ENCODE measurements at places on chromosomes 16 and 17.

DNA sequence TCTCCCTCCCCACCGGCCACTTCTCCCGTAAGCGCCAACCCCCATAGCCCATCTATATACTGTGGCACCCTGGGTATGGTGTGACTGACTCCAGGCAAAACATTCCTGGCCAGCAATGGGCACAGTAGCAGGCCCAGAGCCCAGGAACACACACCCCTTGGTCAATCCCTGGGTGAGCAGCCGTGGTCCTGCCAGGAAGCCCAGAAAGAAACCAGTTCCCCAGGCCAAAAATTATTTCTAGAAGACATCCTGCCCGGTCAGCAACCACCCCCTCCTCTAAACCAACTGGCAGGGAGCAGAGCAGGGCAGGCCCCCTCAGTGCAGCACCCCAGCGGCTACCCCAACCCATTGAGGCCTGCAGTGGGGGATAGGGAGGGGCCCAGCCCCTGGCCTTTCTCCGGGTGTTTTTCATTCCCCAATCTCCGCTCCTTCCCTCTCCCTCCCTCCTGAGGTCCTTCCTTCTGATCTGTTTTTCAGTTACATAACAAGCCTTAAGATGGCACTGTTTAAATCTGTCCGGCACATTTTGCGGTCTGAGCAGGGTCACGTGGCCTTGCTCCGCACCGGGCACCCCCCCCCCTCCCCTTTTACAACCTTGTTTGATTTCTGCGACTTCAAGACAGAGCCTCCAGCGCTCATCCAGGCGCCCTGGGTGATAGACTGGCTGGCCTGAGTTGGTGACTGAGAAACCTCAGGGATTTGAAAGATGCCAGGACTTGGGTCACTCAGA, 2.0 kb downstream of the NPTX1 start:
- no peak for DNase-seq

GRCh38 chr17:78532311-78532710, 44.9 kb downstream of the DNAH17 start:
- no peak for DNase-seq

GRCh38 chr17:71395901-71396300, 724.9 kb upstream of the SOX9 start:
- DNase-seq = no peak

DNA sequence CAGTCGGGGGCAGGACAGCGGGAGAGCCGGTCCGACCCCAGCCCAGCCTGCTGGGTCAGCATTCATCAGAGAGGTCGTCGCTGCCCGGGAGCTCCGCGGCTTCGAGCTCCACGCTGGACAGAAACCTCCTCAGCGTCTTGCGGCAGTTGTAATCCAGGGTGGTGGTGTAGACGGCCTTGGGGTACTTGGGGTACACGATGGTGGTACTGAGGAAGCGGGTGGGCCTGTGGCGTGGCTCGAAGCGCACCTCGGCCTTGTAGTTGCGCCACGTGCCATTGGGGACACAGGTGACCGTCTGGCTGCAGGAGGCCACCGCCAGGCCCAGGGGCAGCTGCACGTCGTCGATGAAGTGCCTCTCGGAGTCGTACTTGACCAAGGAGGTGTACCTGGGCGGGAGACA, 90.5 kb upstream of the RPH3AL start:
- DNase-seq = no peak

DNA sequence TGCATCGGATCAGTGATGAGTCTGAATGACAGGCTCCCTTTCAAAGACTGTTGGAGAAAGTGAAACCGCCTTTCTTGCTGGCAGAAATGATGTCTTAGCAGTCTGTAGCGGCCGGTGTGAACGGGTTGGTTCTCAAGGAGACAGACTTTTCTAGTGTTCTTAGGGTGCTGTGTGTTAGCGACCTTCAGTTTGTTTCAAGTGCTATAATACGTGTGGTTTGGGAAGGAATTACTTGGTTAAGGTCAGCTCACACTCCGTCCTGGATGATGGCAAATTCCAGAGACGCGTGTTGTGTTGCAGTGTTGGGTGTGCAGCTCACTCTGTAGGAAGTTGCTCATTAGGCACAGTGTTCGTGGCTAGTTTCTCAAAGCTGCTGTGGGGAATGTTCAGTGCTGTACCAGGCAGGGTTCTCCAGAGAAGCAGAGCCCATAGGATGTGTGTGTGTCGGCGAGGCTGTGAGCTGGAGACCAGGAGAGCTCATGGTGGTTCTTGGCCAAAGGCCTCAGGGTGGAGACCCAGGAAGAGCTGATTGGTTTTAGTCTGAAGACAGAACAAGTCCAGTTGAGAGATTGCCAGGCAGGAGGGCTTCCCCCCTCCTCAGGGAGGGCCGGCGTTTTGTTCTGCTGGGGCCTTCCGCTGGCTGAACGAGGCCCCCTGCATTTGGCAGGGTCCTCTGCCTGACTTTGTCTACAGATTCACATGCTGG, 37.6 kb downstream of the ZNF750 start:
- DNase-seq = no peak

DNA sequence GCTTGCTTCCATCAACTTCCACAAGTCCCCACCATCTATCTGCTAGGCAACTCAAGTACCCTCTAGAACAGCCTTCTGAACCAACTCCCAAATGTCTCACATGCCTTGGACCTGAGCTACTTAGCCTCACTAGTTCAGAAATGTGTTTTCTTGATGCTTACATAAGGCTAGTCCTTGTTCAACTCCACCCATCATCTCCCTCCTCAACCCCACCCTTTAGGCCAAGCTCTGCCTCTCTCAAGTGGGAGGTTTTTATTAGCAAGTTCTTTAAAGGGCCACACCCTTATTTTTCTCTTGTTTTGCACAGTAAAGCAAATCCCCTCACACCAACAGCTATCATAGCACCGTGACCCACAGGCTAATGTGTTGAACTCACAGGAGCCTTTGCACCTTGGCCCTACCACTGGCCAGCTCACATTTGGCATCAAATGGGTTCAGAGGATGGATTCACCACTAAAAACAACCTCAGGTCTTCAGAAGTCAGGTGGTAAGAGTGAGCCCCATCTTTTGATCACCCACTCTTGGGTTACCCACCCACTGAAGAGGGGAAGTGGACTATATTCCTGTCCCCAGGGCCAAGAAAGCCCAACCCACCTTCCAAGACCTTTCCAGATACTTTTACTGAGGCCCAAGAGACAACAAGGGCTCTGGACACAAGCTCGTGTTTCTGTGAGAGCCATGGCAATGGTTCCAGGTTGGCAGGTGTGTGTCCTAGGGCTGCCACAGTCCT, 12.2 kb downstream of the PIK3R5 start:
- no peak for DNase-seq

DNA sequence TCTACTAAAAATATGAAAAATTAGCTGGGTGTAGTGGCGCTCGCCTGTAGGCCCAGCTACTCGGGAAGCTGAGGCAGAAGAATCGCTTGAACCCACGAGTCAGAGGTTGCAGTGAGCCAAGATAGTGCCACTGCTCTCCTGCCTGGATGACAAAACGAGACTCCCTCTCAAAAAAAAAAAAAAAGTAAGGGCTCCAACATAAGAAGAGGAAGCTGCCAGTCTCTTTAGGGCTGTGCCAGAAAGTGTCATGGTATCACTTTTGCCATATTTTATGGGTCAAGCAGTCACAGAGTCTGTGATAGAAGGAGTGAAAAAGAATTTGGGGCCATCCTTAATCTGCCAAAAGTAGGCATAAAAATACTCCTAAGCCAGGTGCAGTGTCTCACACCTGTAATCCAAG, 1.4 kb upstream of the PIPOX start:
- no peak for DNase-seq

GRCh38 chr16:4288148-4288921, 15.5 kb upstream of the TFAP4 start:
- peak; percentile 82 for DNase-seq

DNA sequence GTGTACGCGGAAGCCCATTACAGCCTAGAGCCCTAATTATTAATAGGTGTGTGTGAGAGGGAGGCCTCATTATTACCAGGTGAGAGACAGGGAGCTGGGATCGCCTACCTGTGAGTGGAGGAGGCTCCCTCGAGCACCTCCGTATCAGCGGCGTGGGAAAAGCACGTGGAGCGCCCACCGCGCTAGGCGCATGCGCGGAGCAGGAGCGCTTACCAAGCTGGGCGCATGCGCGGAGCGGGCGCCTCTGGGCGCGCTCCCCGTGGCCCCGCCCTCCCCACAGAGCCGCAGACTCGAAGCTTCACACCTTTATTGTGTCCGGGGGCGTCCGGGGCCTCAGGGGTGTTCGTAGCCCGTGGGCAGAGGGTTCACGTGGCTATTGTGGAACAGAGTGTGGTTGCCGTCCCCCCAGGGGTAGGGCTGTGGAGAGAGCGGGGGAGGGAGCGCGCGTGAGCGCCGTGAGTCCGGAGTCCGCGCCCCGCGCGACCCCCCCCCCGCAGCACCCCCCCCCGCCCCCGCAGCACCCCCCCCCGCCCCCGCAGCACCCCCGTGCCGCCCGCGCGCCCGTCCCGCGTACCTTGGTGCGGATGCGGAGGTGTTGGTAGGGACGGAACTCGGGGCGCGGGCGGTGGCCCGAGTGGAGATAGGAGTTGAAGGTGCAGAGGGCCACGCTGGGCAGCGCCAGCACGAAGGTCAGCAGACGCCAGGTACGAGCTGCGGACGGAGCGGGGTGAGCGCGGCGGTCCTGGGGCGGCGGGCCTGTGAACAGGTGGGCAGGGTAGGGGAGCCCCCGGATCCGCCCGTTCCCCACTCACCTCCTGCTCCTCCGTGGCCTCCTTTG, 500 bp downstream of the COX6A2 start:
- peak; percentile 68 for DNase-seq

DNA sequence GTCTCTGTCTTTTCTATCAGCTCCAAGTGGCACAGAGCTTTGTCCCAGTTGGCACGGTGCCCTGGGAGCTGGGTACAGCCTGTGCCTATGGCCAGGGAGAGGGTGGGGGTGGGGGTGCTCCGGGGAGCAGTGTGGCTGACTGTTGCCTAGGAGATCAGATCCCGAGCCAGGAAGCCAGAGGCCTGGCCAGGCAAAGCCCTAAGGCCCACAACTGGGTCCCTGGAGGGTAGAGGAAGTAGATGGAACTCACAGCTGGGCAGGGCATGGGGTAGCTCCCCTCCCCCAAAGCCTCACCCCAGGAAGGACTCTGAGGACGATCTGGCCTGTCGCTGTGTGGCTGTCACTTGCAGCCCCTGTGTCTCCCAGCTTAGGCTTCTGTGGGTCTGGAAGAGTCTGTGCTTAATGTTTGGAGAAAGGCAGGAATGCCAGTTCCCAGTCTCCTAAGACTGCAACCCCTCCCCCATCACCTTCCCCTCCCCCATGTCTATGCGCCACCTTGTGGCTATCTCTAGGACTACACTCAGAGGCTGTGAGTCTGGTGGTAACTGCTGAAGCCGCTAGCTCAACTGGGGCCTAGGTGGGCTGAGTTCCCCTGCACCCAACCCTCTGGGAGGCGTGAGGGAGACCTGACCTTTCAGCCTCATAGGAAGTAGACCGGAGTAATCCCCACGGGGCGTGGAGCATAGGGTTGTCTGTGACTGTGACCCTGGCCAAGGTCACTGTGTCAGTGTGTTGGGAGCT, 12.6 kb downstream of the THRA start:
- DNase-seq = peak; percentile 69

DNA sequence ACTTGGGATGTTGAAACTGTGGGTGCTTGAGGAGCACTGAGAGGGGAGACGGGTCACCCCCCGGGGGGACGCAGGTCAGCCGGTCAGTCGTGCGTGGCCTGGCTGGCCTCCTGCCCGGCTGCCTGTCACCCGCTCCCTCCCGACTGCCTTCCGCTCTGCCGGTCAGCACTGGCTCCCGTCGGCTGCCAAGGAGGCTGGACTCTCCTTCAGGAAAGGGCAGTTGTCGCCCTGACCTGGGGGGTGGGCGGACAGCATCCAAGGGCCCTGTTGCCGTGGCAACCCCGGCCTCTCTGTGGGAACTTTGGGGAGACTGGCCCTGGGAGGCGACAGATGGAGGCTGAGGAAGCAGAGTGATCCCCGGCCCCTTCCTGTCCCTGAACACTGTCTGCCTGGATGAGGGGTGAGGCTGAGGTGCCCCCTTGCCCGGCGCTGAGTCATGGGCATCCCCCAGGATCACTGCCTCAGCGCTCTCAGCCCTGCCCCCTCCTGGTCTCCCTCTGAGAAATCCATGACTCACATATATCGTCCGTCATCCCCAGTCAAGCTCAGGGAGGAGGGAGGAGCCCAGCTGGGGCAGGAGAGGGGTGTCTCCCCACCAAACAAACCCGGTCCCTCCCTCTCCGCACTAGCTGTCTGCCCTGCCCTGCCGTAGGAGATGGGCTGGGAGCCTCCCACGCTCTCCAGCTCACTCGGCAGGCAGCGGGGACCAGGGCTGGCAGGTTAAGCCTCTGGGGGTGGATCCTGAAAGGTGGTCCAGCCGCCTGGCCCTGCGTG, at the start of gene ADGRG1:
Gene ADGRG1 (plus strand): TSS at position 623 of the 774 bp plus-strand sequence. CDS start 21,658 bp downstream, outside the sequence.
- DNase-seq = peak; percentile 32

GRCh38 chr17:79841369-79842135, 2.3 kb upstream of the CBX4 start:
- DNase-seq = no peak

GRCh38 chr17:78568494-78569115, 8.6 kb downstream of the DNAH17 start:
- no peak for DNase-seq

- DNase-seq = no peak
Observed at GRCh38 chr16:48609652-48610029, 339 bp downstream of the N4BP1 start.

- no peak for DNase-seq
Observed at GRCh38 chr17:49723423-49723822, 15.7 kb upstream of the SLC35B1 start.

- DNase-seq = no peak
Observed at GRCh38 chr17:65074778-65075250, 18.3 kb upstream of the GNA13 start.

DNA sequence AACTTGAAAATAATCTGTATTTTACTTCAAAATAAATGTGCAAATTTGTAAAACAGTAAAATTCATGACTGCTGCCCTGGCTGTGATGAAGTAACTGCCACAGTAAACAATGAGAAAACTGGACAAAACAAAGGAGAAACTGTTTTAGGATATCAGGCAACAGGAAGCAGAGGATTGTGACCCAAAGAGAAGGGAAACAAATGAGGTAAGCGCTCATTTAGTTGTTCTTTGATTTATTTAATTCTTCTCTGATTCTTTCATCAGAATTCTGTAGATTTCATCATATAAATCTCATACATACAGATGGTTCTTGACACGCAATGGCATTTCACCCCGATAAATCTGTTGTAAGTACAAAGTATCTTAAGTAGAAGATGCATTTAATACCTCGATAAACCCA, 198.1 kb upstream of the AXIN2 start:
- DNase-seq = no peak

DNA sequence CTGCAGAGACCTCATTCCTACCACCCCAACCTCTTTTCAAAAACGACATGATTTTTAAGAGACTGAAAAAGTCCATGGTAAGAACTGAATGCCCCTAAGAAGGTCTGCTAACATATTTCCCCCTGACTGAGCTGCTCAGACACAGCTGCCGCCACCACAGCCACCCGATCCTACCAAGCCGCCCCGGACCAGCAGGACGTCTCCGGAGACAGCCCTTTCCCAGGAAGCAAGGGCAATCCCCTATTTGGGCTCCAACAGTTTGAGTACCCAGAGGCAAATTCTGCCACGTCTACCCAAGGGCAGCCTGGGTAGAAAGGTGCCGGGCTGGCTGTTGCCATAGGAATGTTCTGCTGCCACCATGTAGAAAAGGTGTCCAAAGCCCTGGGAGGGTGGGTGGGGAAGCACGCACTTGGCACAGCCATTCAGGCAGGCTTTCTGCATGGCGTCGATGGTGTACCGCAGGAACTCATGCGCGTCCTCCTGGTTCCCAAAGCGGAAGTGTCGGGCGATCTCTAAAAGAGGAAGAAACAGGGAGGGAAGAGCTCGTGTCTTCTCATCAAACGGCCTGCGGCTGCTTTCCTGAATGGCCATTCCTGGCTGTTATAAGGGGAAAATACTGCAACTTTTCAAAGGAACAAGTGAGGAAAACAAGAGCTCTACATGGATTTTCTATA, 13.6 kb downstream of the USP36 start:
- DNase-seq = no peak
